ENCODE measurements at places on chromosomes 3 and 15. TPM values are rescaled to one million over a fixed set of nuclear protein-coding genes. Genes with fewer than 3 reads are reported as not detected.
A peak's percentile ranks its signal among the peaks of the same experiment; 100 is the strongest.

DNA sequence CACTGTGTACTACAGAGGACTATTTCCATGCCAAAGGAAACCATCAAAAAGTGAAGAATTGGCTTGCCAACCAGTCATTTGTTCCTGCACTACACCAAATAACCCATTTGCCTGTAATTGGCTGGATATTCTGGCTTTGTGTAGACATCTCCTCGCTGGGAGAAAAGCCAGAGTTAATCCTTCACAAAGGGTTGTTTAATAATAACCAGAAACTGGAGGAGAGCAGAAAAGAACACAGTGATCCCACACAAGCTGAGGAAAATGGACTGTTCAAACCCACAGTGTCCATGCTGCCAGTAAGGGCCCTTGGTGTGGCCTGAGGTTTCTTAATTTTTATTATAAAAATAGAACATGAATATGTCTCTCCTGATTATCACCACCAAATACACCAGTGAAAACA is 294.0 kb downstream of the RORA start:
- H3K27me3 ChIP-seq = peaks cover 4% of the 10 kb centered on the region
- no peak for DNase-seq
- H3K4me1 ChIP-seq = no peaks in the 10 kb centered on the region
- no peak overlapping the region for H3K4me3 ChIP-seq

DNA sequence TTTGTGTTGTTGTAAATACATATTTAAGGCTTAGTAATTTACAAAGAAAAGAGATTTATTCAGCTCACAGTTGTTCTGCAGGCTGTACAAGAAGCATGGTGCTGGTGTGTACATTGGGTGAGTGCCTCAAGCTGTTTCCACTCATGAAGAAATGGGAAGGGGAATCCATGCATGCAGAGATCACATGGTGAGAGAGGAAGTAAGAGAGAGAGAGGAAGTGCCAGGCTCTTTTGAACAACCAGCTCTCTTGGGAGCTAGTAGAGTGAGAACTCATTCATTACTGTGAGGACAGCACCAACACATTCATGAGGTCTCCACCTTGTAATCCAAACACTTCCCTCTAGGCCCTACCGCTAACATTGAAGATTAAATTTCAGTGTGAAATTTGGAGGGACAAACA is 909.2 kb downstream of the NSUN3 start:
- H3K27ac ChIP-seq = no peak overlapping the region
- H3K4me1 ChIP-seq = no peaks in the 10 kb centered on the region
- H3K4me3 ChIP-seq = no peak overlapping the region
- no peaks in the 10 kb centered on the region for H3K36me3 ChIP-seq
- H3K27me3 ChIP-seq = no peaks in the 10 kb centered on the region

- H3K27me3 ChIP-seq = no peaks in the 10 kb centered on the region
- H3K27ac ChIP-seq = peak overlapping the region; percentile 90
- peak; percentile 7 for DNase-seq
- peak overlapping the region; percentile 79 for H3K4me3 ChIP-seq
- H3K36me3 ChIP-seq = peaks cover 18% of the 10 kb centered on the region
Observed at GRCh38 chr3:111610612-111611054, 15.5 kb upstream of the ZBED2 start.

The C3orf49 gene
- total RNA-seq = not detected

The SLCO2A1 gene
- not detected for total RNA-seq

Data from naive thymus-derived CD8-positive, alpha-beta T cell (primary cell).